Dermis blood vessel endothelial cell (primary cell): ENCODE measurements at places on chromosomes 12 and 14. TPM values are rescaled to one million over a fixed set of nuclear protein-coding genes. Genes with fewer than 3 reads are reported as not detected.
A peak's percentile ranks its signal among the peaks of the same experiment; 100 is the strongest.

The SDSL gene
- 2.4 and 3.3 TPM in 2 replicates for total RNA-seq

The CLEC1A gene
- 16.2 and 26.2 TPM in 2 replicates for total RNA-seq

The KERA gene
- total RNA-seq, result not detected in 2 replicates

The ACIN1 gene
- total RNA-seq, result 65.2 and 76.2 TPM in 2 replicates

The TOMM20L gene
- total RNA-seq, result not detected in 2 replicates

The SLC10A1 gene
- not detected in 2 replicates for total RNA-seq

The KCNA5 gene
- not detected in 2 replicates for total RNA-seq

The KLRF2 gene
- total RNA-seq, result not detected in 2 replicates

The TSPAN11 gene
- 7.7 and 11.4 TPM in 2 replicates for total RNA-seq

The KRT6C gene
- not detected in 2 replicates for total RNA-seq

DNA sequence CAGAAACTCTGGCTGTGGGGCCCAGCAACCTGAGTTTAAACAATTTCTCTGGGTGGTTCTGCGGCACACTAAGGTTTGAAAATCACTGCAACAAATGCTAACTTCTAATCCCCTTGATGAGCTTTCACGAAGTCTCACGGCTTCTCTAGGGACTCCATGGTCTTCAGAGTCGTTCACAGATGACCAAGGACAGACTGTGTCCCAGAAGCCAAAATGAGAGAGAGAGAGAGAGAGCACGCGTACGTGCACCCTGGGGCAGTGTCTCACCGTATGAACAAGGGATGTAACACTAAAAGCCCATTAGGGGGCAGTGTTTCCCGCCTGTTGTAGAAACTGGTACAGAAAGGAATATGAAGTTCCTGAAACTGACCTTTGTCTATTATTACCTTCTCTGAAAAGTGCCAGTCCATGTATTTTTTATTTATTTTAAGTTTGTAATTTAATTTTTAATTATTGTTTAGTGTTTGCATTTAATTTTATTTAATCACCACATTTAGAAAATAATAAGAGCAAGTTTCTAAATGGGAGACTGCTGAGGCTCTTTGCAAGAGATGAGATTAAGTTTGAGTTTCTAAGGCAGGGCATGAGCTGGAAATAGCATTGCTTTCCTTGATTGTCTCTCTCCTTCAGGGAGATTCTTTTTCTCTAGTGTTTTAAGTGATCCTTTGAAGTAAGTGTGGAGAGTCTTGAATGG, 3.4 kb downstream of the APOLD1 start:
- DNase-seq, result peak; percentile 90

DNA sequence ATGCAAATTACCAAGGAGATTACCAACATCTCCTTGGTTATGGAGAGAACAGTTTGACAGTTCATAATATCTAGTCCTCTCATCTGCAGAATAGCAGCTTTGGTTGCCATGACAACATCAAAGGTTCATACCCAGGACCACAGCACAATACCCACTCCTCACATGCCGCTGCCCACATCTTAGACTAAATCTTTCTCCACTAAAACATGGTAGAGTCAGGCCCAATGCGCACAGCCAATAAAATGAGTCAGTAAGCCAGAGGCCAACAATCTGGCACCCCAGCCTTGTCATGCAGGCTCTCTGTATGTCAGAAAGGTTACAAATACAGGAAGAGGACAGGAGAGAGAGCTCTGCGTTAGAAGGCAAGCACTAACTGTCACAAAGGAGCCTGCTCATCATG, 70.6 kb downstream of the KCNK10 start:
- no peak for DNase-seq

- no peak for DNase-seq
These were observed 12.7 kb downstream of the DPPA3 start for GRCh38 chr12:7723926-7724325.

GRCh38 chr12:97837401-97837800, 374.8 kb downstream of the RMST start:
- DNase-seq, result no peak

GRCh38 chr14:50107850-50108249, 8.5 kb downstream of the VCPKMT start:
- DNase-seq, result no peak

- DNase-seq, result no peak
These were observed 74.9 kb downstream of the PAWR start for GRCh38 chr12:79615596-79616560.

DNA sequence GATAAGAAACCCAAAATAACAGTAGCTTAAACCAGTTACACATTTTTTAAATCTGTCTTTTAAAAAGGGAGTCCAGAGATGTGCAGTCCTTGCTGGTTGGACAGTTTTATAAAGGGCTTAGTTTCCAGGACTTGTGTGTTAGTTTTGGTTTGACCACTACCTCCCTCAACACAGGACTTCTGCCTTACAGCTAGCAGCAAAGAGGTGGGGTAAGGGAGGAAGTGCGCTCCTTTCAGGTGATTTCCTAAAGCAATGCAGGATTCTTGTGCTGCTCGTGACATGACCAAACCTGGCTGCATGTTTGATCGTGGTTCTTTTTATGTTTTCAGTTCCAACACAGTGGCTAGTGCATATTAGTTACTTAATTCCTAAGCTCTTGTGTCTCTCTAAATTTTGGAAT, 266.2 kb downstream of the TMTC2 start:
- DNase-seq, result no peak

DNA sequence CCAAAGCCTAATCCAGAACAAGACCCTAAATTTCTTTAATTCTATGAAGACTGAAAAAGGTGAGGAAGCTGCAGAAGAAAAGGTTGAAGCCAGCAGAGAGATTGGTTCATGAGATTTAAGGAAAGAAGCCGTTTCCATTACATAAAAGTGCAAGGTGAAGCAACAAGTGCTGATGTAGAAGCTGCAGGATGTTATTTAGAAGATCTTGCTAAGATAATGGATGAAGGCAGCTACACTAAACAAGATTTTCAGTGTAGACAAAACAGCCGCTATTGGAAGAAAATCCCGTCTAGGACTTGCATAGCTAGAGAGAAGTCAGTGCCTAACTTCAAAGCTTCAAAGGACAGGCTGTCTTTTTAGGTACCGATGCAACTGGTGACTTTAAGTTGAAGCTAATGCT, 65.4 kb upstream of the AMIGO2 start:
- no peak for DNase-seq

- DNase-seq, result no peak
These were observed 3.0 kb upstream of the CISTR start for GRCh38 chr12:53754633-53755264.

DNA sequence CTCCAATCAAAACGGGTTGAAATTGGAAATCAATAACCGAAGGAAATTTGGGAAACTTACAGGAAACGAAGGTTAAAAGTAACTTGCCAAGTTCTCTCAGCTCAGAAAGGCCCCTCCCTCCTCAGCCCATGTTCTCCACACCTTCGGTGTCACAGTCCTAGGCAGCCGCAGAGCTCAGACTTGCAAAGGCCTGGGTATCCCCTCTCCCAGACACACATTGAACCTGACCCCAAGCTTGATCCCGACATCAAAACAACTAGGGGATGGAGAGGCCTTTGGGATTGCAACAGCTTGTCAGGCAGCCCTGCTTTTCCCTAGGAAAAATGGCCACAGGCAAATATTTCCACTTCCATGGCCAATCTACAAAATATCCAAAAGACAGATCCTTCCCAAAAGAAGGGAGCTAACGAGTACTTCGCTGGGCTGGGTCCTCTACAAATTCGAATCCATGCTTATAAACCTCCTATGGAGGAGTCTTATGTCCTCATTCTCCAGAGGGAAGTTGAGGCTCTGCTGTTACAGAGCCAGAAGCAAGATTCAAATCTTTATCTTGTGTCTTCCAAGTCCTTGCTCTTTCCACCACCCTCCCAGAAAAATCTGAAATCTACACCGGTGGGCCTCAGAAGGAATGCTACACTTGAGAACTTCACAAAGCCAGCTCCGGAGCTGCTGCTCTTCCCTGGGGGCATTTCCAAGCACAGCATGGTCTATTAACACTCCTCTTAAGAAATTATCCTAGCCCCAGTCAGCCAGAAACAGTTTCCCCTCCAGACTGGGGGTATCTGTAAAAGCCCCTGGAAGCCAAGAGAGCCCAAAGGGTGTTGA, 35.7 kb upstream of the PNMA1 start:
- no peak for DNase-seq

- DNase-seq, result no peak
These were observed 177.5 kb downstream of the EGLN3 start for GRCh38 chr14:33773205-33774030.

DNA sequence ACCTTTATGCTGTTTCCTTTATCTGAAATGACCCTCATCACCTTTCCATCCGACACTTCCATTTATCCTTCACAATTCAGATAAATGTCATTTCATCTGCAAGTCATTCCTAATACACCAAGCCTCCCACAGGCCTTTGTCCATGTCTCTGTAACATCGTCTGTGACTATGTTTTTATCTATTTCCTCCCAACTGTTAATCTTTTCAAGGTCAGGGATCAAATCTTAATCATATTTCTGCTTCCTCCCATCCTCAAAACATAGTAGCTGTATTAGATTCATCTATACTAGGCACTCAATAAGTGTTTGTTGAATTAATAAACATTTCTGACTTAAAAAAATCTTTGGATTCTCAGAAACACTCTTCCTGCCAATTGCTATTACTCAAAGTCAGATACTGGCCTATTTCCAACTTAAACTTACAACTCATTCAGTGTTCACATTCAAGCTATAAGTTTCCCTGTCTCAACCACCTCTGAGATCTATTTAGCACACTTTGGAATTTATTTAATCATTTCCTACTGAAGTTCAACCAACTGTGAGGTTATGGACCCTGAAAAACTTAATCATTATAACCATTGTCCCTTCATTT, 100.2 kb upstream of the ALX1 start:
- peak; percentile 81 for DNase-seq

DNA sequence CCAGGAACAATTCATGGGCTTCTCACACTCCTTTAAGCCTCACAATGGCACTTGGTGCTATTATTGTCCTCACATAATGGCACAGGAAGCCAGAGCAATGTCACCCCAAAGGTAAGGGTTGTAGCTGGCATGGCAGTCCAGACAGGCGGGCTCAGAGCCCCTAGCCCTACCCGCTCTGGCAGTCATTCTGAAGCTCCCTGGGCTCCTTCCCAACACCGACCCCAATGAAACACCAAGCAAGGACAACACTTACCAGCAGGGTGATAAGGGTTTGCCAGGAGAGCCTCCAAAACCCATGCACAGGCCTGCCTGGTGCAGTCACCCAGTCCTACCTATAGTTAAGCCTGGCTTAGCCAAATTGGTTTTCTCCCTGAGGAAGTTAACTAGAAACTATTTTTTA, 30.8 kb downstream of the MAX start:
- DNase-seq, result no peak

GRCh38 chr12:20264608-20265114, 103.7 kb upstream of the PDE3A start:
- no peak for DNase-seq

- DNase-seq, result no peak
These were observed 290.9 kb downstream of the PPFIA2 start for GRCh38 chr12:81468206-81468605.

DNA sequence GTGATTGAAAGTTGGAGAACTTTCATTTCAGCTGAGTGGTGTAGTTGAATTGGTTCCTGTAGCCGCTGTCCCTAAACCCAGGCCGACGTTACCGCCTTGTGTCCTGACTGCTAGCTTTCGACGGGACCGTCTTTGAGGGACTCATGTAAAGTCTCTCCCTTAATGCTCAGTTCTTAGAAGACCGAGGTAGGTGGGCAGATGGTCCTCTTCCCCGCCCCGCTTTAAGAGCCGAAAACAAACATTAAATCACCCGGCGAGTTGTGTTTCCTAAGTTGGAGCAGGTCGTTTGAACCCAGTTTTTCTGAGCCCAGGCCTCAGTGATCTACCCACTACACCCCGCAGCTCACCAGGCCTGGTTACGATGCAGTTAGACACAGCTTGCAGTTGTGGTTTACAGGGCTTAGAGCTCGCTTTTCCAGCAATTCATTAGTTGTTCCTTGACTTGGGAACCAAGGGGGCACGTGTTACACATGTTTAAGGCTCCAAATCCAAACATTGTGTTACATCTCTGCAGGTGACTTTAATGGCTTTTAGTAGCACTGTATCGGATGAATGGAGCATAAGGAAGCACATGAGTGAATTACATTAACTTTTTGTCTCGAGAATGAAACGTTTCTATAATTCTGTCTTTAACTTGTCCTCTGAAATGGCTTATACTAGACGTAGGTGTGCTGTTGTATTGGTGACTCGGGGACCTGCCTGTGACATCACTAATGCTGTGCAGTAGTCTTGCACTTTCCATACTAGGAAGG, 790 bp downstream of the NEDD1 start:
- DNase-seq, result peak; percentile 50

DNA sequence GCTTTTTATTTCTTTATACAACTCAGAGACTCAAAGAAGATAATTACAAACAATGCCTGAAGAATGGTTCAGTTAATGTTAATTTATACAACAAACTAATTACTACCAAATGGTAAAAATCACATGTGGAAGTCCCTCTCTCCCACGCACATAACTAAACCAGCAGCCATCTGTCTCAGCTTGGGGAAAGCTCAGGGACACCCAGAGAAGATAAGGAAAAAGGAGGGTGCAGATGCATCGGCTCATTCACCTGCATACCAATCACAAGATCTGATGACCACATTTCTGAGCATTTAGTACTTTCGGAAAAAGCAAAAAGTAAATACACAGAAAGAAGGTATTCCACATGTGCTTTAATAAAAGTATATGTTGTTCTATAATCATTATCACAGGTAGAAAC, 136.3 kb downstream of the SOX5 start:
- no peak for DNase-seq

GRCh38 chr12:48810903-48811431, 7.3 kb upstream of the CACNB3 start:
- peak; percentile 36 for DNase-seq

- no peak for DNase-seq
These were observed 304.3 kb upstream of the KITLG start for GRCh38 chr12:88884600-88884999.

GRCh38 chr14:56205881-56206280, 87.7 kb downstream of the PELI2 start:
- no peak for DNase-seq

DNA sequence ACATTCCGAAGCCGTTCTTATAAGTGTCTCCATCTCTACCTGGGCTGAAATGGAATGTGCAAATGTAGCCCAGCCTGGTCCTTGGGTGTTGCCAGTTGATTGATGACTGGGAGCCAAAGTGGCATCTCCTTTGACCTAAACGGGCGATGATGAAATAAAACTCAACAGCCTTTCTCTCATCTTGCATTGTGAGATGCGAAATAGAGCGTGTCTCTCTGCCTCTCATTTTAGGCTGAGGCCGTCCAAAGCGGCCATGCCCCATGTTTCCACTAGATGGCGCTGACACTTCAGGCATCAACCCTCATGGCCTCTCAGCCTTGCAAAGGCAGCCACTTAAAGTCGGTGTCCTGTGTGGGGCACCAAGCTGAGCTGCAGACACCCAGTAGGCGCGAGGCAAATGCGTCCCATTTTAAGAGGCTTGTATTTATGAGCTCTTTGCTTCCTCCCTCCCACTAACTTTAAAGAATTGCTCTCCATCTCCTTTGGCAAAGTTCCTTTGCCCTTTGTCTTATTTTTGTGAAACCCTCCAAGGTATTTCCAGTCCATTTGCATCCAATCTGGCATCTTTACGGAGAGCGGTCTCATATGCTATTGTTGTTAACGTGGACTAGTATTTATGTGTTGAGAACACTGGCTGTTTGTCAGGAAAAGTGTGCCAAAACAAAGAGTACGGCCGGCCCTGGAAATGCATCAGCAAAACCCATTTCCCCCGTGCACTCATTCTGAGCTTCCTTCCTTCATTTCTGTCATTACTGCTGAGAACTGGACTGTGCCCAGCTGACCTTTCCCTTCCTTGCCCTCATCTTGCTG, 25.0 kb downstream of the GPRC5A start:
- DNase-seq, result peak; percentile 95
